Activated CD4-positive, alpha-beta T cell treated with anti-CD3 and anti-CD28 coated beads, Interleukin-2, amount 10 ng/mL, durations not matched to agents 24 days and 14 days (primary cell): ENCODE measurements at places on chromosomes 4 and X. TPM values are rescaled to one million over a fixed set of nuclear protein-coding genes. Genes with fewer than 3 reads are reported as not detected.
A peak's percentile ranks its signal among the peaks of the same experiment; 100 is the strongest.

DNA sequence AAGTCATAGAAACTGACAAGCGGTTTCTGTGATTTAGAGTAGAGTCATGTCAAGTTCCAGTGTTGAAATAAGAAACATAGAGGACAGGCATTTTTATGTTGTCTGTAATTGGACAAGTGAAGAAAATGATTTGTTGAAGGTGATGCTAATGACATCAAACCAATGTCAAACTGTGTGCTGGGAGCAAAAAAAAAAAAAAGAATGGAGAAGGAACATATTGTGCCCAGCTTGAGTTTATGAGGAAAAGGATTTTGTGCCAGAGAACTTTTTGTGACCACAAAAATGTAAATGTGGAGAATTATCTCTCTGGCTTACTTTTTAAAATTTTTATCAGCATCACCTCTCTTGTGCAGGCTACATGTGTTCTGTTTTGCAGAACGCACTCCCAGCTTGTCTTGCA, 495.7 kb downstream of the RAPGEF2 start:
- no peaks in the 10 kb centered on the region for H3K27me3 ChIP-seq
- no peak for DNase-seq
- no peaks in the 10 kb centered on the region for H3K36me3 ChIP-seq
- no peaks in the 10 kb centered on the region for H3K4me1 ChIP-seq

DNA sequence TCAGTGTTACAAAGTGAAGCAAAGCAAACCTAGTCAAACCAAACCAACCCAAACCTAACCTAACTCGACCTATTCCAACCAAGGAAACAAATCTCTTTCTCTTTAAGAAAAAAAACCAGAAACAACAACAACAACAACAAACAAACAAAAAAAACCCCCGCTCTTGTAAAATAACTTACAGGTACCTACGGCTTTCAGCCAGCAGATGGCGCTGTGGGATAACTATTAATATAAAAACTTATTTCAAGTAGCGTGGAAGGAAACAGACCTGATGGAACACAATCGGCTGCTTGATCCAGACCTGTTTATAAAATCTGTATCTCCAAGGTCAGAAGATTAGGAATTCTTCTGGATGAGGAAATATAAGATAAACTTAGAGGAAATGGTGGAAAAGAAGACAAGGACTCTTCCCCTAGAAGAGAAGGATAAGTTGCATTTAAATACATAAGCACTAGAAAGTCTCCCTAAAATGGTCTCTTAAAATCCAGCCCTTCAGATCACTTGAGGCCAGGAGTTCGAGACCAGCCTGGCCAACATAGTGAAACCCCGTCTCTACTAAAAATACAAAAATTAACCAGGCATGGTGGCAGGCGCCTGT, 34.4 kb upstream of the CDKL5 start:
- no peak overlapping the region for H3K4me3 ChIP-seq
- DNase-seq, result peak; percentile 85
- H3K36me3 ChIP-seq, result no peaks in the 10 kb centered on the region
- no peaks in the 10 kb centered on the region for H3K27me3 ChIP-seq

GRCh38 chrX:12080265-12080664, 58.0 kb upstream of the FRMPD4 start:
- no peak for DNase-seq
- no peaks in the 10 kb centered on the region for H3K4me1 ChIP-seq
- H3K27me3 ChIP-seq, result no peaks in the 10 kb centered on the region
- no peaks in the 10 kb centered on the region for H3K36me3 ChIP-seq

DNA sequence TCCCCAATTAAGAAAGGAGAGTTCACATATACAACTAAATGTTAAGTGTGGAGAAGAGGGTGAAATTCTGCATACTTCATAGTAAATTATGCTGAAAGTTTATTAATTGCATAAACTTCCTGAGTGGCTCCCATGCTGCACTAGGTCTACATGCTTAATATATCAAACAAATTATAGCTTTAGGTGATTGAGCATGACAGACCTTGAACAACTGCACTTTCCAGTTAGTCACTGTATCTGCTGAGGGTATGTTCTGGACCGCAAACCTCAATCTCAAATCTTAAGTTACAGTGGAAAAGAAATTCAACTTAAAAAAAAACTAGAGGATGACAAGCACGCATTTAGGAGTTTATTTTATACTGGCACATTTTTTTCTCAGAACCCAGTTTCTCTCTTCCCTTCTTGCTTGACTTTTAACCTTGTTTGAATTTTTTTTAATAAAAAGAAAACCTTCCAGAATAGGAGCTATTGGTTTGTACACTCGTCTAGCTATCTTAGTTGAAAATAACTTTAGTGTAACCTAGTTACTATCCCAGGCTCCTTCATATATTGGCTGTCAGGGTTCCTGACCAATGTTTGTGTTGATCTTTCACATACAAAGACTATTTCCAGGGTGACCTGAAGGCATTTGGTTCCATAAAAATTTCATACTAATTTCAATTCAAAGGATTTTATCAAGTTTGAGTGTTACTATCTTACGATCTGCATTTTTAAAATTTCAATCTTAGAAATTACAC, 10.2 kb upstream of the FAM120C start:
- H3K27me3 ChIP-seq, result peaks cover 2% of the 10 kb centered on the region
- H3K4me1 ChIP-seq, result no peaks in the 10 kb centered on the region
- DNase-seq, result no peak
- no peak overlapping the region for H3K4me3 ChIP-seq
- no peaks in the 10 kb centered on the region for H3K36me3 ChIP-seq
- no peak overlapping the region for H3K27ac ChIP-seq

The GAR1 gene
- 59.1 and 61.8 TPM in 2 replicates for total RNA-seq
